ENCODE measurements at places on chromosomes 12 and 14.

DNA sequence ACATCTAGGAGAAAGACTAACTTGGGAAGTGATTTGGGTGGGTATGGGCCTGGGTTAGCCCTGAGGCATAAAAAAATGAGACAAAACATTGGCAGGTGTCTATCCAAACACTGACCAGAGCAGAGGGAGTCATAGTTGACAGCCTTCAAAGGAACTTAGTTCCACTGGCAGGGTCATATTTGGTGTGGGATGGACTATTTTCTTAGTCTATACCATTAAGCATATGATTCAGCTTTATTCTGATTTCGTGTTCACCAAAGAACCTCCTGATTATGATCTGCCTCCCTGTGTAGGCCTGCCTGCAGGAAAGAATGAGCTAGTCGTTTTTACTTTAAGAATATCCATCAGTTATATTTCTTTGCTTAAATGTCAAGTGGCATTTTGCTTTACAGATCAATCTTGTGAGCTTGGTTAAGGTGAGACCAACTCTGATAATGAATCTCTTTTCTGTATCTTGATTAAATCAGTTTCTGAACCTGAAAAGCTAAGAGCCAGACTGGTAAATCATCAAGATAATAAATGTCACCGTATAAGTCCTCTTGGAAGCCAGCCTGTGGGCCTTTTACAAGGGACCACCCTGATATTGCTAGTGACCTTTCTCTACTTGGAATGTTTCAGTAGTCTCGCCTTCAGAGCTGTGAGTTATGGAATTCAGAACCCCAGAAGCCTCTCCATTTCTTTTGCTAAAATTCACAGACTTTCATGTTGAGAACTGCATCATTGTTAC, 182.9 kb downstream of the MON2 start:
- no peak for DNase-seq

GRCh38 chr12:81077329-81077685, 572 bp upstream of the ACSS3 start:
- DNase-seq = no peak

- DNase-seq = no peak
These were observed 188.1 kb downstream of the SNAPC1 start for GRCh38 chr14:61950340-61950739.

DNA sequence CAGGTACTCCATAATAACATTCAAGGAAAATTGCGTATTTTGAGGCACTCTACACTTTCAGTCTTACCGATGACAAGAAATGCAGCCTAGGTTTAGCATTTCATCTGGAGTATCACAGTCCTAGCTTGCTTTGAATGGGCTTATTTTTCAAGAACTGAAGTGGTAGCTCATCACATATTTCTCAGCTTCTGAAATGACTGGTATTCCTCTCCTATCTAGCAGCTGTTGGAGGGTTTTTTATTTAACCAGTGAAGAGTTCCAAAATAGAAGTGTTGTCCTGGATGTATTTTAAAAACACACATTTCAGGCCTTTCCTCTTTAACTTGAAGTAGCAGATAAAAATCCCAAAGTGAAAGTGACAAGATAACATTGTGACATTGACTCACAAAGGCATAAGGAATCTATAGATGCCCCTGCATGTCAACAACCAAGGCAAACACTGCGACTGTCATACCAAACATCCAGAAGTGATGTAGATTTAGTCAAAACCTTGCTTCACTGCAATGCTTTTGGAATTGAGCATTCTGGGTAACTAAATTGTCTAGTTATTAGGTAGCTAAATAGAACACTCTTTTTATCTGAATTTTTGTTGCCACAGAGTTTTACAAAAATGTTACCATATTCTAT, 182.2 kb upstream of the FBXO33 start:
- no peak for DNase-seq

DNA sequence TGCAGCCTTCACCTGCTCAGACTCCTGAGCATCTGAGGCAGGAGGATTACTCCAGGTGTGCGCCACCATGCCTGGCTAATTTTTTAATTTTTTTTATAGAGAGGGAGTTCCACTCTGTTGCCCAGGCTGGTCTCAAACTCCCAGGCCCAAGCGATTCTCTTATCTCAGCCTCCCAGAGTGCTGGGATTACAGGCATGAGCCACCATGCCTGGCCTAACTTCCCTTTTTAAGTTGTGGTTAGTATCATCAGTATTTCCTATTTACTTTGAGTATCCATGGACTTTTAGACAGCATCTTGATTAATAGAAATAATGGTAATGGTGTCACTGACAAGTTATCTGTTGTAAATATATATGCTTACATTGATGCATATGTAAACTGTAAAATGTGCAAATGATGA, 116.9 kb downstream of the FGD4 start:
- peak; percentile 59 for DNase-seq

DNA sequence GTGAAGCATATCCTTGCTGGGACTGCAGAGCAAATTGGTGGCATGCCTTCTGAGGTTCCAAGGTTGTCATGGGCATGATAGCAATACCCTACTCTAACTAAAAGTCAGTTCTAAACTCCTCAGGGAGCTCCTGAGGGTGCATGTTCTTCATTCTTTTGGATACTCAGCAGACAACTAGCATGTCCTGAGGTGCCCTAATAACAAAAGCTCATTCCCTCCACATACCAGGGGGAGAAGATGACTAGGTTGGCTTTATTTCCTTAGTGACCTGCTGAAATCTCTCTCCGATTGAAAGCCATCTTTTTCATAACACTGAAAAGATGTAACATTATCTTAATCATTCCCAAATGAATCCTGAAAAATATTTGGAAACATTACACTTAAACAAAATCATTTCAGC, 188.7 kb upstream of the IGF1 start:
- no peak for DNase-seq
